Activated CD4-positive, alpha-beta memory T cell treated with anti-CD3 and anti-CD28 coated beads for 36 hours (primary cell): ENCODE measurements at places on chromosomes 3 and 15. TPM values are rescaled to one million over a fixed set of nuclear protein-coding genes. Genes with fewer than 3 reads are reported as not detected.

DNA sequence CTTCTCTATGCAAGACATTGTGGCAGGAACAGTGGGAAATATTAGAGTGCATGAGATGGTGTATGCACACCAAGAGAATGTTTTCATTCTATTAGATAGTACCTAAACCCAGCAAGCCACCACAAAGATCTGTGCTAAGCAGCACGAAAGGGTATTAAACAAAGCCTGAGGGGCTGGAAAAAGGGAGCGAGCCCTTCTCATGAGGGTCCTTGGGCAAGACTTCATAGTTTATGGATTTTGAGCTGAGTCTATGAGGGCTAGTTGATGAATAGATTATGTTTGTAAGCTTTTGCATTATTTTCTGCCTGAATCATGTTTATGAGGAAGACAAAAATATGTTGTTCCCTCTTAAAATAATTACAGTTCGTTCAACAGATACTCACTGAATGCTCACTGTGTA lies 9.4 kb upstream of the ACTC1 start:
- no peak for DNase-seq
- peaks cover 26% of the 10 kb centered on the region for H3K27me3 ChIP-seq
- H3K4me3 ChIP-seq = no peak overlapping the region
- H3K36me3 ChIP-seq = no peaks in the 10 kb centered on the region
- H3K27ac ChIP-seq = no peak overlapping the region

GRCh38 chr3:61631108-61631769 lies 69.9 kb downstream of the PTPRG start:
- no peak overlapping the region for H3K4me3 ChIP-seq
- DNase-seq = no peak
- H3K27ac ChIP-seq = no peak overlapping the region
- H3K27me3 ChIP-seq = no peaks in the 10 kb centered on the region
- no peaks in the 10 kb centered on the region for H3K4me1 ChIP-seq

Gene DLEC1
- 1.1 TPM for total RNA-seq

GRCh38 chr3:177898185-177898584 lies 638.1 kb upstream of the KCNMB2 start:
- no peak overlapping the region for H3K27ac ChIP-seq
- peaks cover 7% of the 10 kb centered on the region for H3K36me3 ChIP-seq
- no peaks in the 10 kb centered on the region for H3K27me3 ChIP-seq
- no peak for DNase-seq

DNA sequence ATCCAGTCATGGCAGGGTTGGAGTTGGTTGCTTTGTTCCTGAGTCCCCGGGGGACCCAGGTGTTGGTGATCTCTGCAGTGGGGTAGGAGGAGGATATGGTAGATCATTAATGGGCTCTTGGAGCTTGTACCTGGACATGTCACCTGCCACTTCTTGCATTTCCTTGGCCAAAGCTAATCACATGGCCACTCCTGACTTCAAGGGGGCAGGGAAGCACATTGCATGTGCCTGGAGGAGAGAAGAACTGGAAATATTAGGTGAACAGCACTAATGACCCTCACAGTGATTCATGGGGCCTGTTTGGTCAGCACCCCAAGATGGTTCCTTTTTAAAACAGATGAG lies 87.1 kb upstream of the MYZAP start:
- H3K27me3 ChIP-seq = no peaks in the 10 kb centered on the region
- no peak for DNase-seq
- H3K27ac ChIP-seq = no peak overlapping the region
- no peak overlapping the region for H3K4me3 ChIP-seq
- no peaks in the 10 kb centered on the region for H3K36me3 ChIP-seq

DNA sequence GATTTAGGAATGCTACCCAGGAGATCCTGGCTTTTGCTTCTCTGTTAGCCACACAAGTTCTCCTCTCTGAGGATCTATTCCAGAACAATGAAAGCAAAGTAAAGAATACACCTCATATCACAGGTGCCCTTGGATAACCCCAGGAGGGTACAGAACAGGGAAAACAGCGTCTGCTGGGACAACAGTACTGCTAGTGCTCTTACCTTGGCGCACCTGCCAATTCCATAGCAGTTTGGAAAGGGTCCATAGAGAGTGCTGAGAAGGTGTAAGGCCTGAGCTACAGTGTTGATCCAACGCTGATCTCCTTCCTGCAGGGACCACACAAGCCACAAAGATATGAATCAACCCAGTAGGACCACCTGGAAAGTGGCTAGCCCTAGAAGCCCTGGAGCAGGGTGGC lies 12.9 kb upstream of the PRC1 start:
- no peak overlapping the region for H3K4me3 ChIP-seq
- no peaks in the 10 kb centered on the region for H3K27me3 ChIP-seq
- H3K27ac ChIP-seq = no peak overlapping the region
- H3K4me1 ChIP-seq = no peaks in the 10 kb centered on the region
- peaks cover 35% of the 10 kb centered on the region for H3K36me3 ChIP-seq

GRCh38 chr3:128435058-128435457 lies 31.6 kb downstream of the DNAJB8 start:
- no peaks in the 10 kb centered on the region for H3K36me3 ChIP-seq
- H3K27ac ChIP-seq = no peak overlapping the region
- H3K4me1 ChIP-seq = peaks cover 12% of the 10 kb centered on the region
- no peak for DNase-seq
- peaks cover 50% of the 10 kb centered on the region for H3K27me3 ChIP-seq

- H3K27me3 ChIP-seq = no peaks in the 10 kb centered on the region
- no peaks in the 10 kb centered on the region for H3K4me1 ChIP-seq
- no peaks in the 10 kb centered on the region for H3K36me3 ChIP-seq
- no peak for DNase-seq
Measured at GRCh38 chr3:89957451-89957850, 850.0 kb downstream of the EPHA3 start.

DNA sequence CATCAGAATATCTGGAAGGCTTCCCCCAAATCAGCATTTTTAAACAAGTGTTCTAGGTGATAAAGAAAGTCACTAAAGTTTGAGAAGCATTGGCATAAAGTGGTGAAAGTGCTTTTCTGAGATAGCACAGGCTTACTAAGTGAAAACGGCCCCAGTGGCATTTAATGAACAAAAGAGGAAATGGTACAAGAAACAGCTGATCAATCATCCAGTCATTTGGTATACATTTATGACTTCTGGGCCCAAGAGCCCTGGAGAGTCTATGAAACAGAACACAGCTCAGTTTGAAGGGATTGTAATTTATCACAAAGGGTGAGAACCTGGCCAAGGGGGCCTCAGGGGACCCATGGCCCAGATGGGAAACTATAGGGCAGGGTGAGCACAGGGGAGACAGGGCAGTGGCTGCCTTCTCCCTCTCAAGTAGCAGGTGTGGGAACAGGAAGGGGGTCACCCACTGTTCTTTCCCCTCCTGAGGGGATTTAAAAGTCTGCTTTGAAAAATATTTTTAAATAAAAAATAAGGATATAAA lies 265.5 kb upstream of the ROPN1 start:
- peaks cover 12% of the 10 kb centered on the region for H3K27me3 ChIP-seq
- DNase-seq = no peak
- H3K4me3 ChIP-seq = no peak overlapping the region

Gene ATP8B4
- 4.2 TPM for total RNA-seq

DNA sequence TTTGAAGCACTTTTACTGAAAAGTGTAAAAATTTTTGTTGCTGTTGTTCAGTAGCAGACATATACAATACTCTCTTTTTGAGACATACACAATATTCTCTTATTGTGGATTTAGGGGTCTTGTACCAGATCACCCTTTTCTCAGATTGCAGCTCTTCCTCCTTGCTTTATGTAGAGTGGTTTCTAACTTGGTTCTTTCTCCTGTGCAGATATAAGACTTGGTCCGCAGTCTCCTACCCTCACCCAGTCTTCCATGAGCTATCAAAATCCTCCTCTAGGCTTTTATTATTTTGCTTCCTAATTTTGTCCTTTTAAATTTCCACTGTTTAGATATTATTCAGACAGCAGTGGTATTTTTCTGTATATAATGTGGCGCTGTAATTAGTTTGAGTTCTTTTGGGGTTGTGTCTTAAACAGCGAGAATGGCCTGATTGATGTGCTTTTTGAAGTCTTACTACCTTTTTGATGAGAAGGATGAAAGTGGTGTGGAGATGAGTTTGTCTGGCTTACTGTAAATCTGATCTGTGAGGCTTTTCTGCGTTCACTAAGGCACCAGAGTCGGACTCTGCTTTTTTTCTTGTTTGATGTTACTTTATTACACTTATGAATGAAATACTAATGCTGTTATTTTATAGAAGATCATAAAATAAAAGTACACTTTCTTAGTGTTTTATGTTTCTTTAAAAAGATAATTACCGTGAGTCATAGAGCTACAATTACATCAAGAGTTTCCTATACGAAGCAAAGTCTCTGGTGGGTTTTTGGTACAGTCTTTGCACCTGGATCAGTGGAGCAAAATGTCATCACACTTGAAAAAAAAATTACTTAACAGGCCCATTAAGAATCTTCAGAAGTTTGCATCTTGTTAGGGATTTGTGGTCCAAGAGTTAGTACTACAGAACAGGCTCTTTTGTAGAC lies 27.8 kb downstream of the FNDC3B start:
- H3K4me1 ChIP-seq = peaks cover 24% of the 10 kb centered on the region
- H3K27ac ChIP-seq = no peak overlapping the region
- no peak for DNase-seq
- H3K27me3 ChIP-seq = no peaks in the 10 kb centered on the region
- peaks cover 5% of the 10 kb centered on the region for H3K36me3 ChIP-seq

DNA sequence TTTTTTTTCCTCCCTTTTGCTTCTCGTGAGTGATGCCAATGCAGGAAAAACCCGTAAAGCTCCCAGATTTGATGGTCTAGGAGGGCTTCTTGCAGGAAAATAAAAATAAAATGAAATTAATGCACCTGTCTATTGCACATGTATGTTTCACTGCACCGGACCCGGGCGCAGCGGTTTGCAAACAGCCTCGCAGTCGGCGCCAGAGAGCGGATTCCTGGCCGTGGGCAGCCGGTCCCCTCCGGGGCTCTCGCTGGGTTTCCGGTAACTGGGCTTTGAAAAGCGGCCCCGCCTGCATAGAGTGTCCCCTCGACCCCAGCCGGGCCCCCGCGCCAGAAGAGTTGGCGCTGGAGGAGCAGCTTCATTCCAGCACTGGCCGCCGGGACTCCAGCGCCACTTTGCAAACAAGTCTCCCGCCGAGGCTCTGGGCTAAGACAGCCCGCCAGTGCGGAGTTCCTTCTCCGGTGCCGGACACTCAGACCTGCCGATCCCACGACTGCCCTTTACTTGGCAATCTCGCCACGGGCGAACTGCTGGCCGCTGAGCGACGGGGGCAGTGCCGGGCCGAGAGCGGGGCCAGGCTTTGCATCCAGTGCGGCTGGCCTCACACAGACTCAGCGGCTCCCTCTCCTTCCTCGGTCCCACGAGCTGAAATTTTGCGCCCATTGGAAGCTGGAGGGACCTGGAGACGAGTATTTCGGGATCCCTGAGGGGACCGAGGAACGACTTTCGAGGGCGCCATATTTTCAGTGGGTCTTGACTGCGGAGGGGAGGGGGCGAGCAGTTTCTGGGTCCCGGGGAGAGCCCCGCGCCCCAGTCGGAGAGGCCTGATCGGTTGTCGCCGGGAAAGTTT lies 225.9 kb upstream of the C2CD4B start:
- no peak overlapping the region for H3K27ac ChIP-seq
- peak overlapping the region; percentile 92 for H3K4me3 ChIP-seq
- H3K4me1 ChIP-seq = peaks cover 14% of the 10 kb centered on the region
- H3K27me3 ChIP-seq = peaks cover 20% of the 10 kb centered on the region
- no peaks in the 10 kb centered on the region for H3K36me3 ChIP-seq

DNA sequence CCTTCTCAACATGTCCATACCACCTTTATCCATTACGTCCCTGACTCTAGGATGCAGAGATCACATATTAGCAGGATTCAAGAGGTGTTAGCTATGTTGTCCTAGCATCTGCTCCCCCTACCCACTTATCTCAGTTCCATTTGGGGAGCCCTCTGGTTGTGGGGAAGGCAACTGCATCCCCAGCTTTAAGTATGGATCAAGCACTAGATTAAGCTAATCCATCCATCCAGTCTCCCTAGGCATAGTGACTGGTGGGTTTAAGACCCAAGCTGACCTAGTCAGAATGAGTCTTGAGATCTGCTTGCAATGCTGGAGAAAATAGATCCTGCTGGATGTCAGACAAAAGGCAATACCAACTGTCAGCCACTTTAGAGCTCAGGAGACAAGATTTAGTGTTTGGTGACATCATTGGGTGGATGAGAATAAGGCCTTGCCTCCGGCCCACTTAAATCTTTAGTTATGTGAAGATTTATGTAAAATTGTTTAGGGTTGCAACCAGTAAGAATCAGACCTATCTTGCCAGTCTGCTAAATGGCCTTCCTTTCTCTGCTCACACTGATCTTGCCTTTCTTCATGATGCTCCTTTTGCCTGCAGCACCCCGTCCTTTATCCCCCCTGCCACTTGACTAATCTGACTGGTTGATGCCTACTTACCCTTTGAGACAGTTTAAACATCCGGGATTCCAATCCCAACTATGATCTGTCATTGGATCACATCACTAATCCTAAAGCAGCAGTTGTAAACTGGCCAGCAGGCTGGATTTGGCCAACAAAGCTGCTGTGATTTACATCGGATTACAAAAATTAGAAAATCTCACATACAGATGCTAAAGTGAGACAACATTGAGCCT lies 2.1 kb upstream of the ISY1 start:
- H3K4me3 ChIP-seq = peak overlapping the region; percentile 5
- H3K36me3 ChIP-seq = peaks cover 32% of the 10 kb centered on the region
- H3K27me3 ChIP-seq = no peaks in the 10 kb centered on the region
- peak overlapping the region; percentile 100 for H3K27ac ChIP-seq
- peak; percentile 20 for DNase-seq
- H3K4me1 ChIP-seq = peaks cover 31% of the 10 kb centered on the region
